ENCODE measurements at places on chromosomes 1 and 21.

DNA sequence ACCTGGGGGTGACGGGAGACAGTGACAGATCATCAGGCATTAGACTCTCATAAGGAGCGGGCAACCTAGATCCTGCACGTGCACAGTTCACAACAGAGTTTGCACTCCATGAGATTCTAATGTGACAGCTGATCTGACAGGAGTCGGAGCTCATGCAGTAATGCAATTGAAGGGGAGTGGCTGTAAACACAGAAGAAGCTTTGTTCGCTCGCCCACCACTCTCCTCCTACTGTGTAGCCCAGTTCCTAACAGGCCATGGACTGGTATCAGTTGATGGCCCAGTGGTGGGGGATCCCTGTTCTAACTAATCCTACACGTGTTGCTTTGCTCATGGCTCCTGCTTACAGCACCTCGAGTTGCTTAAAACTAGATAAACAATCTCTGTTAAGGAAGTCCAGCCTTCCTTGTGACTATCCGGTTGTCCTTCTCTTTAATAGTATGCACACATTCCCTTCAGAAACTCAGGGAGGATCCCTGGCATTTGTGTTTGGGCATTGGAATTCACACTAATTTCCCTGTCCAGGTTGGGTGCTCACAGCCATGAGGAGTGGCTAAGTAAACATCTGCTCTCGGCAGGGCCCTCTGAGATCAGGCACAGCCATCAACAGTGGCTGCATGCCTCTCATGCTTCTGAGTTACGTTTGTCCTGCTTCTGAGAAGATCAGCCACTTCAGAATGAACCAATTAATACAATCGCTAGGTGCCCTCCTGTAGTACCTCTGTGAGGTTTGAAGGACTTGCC lies 21.1 kb upstream of the F3 start:
- no peak for DNase-seq

GRCh38 chr1:215001419-215002021 lies 81.0 kb upstream of the KCNK2 start:
- no peak for DNase-seq

DNA sequence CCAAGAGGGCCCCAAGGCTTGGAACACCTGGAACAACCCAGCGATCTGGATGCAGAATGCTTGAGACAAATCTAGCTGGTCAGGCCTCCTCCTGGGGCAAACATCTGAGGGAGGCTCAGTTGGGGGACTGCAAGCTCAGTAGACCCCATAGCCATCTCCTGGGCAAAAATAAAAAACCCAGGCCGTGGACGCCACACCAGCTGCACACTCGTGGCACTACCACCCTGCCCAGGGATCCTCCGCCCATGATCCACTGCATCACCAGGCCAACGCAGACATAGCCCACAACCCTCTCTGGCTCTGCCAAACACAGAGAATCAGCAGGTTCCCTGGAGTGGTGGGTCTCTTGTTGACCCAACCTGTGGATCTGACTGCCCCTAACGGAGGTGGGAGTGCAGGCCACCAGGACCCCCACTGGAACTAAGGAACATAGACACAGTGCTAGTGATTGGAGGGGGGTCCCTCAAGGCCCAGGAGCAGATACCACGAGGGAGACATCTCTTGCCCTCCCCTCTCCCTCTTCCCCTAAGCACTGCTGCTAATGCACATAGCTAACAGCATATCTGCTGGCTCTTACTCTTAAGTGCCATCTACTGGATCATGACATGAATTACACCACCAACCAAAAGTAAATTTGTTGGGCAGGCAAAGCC lies 147.2 kb downstream of the CHD1L start:
- DNase-seq: no peak

DNA sequence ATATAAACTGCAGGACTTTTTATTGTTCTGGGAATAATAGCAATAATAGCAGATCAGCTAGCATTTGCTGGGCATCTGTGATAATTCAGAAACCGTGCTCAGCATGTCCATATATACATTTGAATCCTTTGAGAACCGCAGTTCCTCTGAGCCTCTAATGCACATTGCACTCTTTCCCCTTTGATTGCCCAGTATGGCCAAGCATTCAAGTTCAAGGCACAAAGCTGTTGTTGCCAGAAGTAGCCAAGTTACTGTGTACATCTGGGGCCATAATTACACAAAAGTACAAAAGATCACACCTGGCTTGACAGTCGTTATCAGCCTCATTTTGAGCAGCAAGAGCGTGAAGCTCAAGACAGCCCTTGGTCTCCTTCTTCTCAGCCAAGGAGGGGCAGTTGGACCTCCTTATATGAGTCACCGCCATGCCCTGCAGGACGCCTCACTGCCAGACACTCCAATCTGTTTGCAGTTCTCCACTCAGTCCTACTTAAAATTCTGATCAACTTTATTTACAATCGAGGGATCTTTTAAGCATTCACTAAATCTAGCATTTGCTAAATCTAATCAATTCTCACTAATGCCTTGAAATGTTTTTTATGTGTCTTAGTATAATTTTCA lies 216.0 kb downstream of the SLC35F3 start:
- DNase-seq: no peak

DNA sequence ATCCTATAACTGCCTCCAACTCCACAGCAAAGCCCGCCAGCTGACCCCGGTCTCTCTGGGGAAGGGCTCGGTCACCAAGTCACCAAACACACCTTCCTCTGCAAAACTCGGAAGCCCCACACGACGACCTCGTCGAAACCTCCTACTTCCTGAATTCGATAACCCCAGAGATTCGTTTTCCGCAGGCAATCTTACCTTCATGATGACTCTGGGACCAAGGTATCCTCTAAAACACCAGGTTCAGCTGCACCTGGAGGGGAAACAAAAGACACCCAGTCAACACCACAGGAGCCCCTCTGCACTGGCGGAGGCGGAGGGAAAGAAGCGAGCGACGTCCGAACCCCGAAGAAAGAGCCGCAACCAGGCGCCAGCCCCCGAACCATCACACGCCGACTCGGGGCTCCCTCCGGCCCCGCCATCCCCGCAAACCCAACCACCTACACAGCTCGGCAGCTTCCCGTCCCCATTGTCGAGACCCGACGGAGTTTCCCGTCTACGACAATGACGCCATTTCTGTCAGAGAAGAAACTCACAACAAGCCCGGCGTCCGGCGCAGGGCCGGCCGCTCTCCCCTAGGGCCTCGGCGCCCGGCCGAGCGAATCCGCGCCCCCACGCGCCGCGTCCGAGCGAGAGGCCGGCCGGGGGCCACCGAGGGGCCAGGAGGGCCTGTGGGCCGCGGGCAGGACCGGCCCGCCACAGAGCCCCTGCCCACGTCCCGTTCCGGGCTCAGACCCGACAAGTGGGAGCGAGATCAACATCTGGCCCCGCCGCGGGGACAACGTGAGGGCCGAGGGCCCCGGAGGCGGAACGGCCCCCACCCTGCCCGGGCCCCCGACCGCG lies 1.0 kb downstream of the ARID4B start:
- DNase-seq: peak; percentile 12

DNA sequence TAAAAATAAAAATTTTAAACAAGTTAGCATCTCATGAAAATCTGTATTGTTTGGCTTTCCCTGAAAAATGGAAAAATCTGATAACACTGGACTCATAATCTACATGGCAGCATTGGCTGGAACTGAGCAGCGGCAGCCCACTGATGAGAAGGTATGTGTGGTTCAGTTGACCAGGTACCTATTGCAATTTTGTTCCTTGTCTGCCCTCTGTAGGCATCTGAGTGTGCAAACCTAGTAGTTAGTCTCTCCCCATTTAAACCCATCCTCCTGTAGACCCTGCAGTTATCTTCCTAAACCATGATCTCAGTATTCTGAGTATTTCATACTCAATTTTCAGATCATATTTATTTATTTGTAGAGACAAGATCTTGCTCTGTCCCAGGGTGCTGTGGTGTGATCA lies 59.4 kb upstream of the SERBP1 start:
- DNase-seq: no peak

- no peak for DNase-seq
These were observed 272.9 kb upstream of the CSF3R start for GRCh38 chr1:36755303-36756230.

DNA sequence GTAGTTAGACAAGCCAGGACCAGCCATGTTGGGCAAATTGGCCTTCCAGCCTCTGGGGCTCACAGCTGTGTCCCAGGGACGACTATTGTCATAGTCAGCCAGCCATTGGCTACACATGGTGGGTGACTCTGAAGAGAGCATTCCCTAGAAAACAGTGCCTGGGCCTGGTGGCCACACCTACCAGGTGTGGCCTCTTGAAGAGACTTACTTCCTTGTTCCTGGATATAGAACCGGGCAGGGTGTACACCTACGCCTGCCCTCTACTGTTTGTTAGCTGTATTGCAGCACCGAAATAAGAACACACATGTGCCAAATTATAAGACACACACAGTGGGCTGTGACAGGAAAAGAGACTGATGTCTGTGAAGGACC lies 134.6 kb upstream of the ARHGEF16 start:
- no peak for DNase-seq

GRCh38 chr1:6724517-6725141 lies 23.0 kb upstream of the DNAJC11 start:
- DNase-seq: no peak

DNA sequence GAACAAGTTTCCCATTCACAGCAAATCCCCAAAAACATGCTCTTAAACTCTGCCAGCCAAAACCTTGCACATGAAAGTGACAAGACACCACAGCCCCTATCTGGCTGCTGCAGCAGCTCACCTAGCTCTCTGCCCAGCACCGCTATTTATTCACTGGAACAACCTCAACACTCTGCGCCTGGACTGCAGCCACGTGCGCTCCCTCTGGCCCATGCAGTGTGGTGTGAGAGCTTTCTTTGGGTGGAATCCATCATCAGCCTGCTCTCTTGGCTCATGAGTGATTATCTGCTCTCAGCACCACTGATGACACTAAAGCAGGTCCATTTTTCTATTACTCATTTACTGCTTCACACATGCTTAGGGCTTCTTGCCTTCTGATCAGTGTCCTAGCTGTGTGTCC lies 11.4 kb downstream of the KCNJ6 start:
- DNase-seq: no peak

DNA sequence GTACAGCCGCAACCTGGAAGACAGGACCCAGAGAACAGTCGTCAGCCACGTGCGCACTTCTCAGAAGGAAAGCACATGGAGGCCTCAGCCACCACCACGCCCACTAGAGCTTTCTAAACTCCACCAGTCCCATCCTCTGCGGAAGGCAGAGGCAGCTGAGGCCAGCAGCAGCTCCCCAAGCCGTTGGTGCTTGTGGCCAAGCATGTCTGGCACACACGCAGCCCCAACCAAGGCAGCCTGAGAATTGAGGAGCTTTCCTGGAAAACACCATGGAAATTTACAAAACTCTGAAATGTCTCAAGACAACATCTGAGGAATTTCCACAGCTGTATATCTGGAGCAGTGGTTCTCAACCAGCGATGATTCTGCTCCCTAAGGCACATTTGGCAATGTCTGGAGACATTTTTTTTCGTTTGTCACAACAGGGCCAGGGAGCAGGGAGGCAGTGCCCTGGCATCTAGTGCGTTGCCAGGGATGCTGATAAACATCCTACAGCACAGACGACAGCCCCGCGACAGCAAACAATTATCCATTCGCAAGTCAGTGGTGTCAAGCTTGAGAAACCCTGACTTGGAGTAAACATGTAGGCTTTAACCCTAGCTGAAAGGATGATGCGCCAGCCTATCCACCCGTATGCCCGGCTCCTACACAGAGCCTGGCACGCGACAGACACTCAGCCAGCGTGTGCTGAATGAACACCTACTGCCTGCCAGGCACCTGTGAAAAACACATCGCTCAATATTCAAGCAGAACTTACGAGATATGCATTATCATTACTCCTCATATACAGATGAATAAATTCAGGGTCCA lies 24.7 kb downstream of the NPHP4 start:
- no peak for DNase-seq

- DNase-seq: no peak
These were observed 116.5 kb upstream of the SLC45A1 start for GRCh38 chr1:8201331-8201861.

GRCh38 chr1:44566281-44567046 lies 107.8 kb downstream of the TMEM53 start:
- DNase-seq: no peak

- DNase-seq: no peak
These were observed 12.7 kb upstream of the AK2 start for GRCh38 chr1:33049371-33049770.

- no peak for DNase-seq
These were observed 82.8 kb downstream of the TRIM33 start for GRCh38 chr1:114428083-114428754.

GRCh38 chr1:236536540-236536939 lies 12.8 kb downstream of the LGALS8 start:
- DNase-seq: no peak

- no peak for DNase-seq
These were observed 524 bp downstream of the LRRC38 start for GRCh38 chr1:13513063-13513894.

DNA sequence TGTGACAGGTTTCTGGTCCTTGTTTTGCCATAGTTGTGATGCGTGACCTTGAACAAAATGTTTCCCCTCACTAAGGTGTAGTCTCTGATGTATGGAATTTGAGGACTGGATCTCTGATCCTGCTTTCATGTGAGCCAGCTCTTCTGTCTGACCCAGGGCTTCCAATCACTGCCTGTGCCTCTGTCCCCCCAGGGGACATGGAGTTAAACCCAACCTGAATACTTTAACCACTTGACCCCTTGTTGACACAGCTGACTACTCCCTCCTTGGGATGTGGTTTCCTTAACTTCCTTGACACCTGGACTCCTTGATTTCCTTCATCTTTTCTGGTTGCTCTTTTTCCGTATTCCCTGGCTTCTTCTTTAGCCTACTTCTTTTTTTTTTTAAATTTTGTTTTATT lies 36.0 kb upstream of the SSBP3 start:
- DNase-seq: no peak

DNA sequence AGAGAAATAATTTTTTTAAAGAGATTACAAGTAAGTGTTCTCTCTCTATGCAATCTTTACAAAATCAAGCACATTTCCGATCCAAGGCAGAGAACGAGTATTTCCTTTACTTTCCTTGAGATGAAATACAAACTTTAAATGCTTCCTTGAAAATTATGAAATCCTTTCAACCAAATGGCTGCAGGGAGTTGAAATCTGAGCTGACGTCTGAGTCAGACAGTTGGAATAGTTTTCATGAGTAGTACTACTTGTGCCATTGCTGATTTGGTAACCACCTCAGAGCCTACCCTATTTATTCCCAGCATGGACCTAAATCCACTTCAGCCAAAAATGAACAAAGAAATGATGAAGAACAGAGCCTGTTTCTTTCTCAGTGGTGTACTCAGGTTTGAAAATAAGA lies 183.6 kb downstream of the GIPC2 start:
- DNase-seq: no peak

- no peak for DNase-seq
These were observed 23.4 kb upstream of the ABCG1 start for GRCh38 chr21:42195378-42196031.

- no peak for DNase-seq
These were observed 11.6 kb upstream of the BARHL2 start for GRCh38 chr1:90728502-90729287.

GRCh38 chr1:40818264-40818961 lies 34.8 kb downstream of the KCNQ4 start:
- no peak for DNase-seq

- DNase-seq: no peak
These were observed 16.0 kb upstream of the EFHD2 start for GRCh38 chr1:15393475-15394257.
